Cortex of kidney (tissue), 1 donor: ENCODE measurements at places on chromosomes 12 and 14.

DNA sequence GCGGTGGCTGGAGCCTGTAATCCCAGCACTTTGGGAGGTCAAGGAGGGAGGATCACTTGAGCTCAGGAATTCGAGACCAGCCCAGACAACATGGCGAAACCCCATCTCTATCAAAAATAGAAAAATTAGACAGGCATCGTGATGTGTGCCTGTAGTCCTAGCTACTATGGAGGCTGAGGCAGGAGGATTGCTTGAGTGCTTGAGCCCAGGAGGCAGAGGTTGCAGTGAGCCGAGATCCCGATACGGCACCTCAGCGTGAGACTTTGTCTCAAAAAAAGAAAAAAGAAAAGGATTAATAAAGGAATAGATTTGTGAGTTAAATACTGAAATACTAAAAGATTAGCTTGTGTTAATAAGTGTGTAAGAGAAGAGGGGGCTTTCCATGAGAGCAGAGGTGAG lies 29.4 kb downstream of the RPGRIP1 start:
- no peak for DNase-seq

DNA sequence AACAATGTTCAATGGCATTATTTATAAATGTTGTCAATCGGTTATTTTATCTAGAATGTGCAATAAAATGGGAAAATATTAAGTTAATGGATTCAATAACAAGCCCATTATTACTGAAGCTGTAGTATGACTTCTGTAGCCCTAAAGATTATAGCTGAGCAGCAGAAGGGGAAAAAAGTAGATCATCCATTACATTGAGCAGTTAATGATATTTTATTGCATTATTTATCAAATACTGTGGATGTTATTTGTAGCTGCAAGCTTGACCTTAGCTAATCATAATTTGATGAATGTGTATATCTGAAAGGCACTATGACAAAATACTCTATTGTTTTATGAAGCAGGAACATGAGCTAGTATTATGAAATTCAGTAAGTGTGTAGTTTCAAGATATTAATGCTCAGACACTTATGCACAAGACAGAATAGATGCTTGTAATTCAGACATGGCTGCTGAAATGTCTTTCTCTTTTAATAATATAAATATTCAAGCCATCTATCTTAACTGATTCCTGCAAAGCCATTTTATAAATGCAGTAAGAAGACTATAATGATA lies 131.5 kb upstream of the MGAT4C start:
- no peak for DNase-seq

DNA sequence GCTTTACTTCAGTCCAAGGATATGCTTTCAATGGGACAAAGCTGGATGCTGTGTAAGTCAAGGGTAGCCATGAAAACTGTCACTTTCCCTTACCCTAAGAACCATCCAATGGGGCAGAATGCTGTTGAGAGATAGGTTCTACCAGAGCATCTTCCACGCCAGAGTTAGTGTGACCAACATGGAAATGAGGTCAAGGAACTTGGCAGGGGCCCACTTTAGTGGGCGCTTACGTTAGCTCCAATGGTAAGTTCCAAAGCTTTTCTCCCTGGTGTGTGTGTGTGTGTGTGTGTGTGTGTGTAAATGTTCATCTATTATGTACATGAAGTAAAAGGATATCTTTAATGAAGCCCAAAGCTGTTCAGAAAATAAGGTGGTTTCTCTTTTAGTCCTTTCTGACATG lies 124.1 kb downstream of the GTF2A1 start:
- DNase-seq, result no peak

- no peak for DNase-seq
These were observed 33.9 kb upstream of the CDK17 start for GRCh38 chr12:96434107-96434506.

- DNase-seq, result no peak
These were observed 31.1 kb downstream of the IRF2BPL start for GRCh38 chr14:76997257-76997970.

- no peak for DNase-seq
These were observed 64.6 kb downstream of the VRK1 start for GRCh38 chr14:96861568-96862310.

- DNase-seq, result no peak
These were observed 46.8 kb downstream of the TCHP start for GRCh38 chr12:109946913-109947312.

DNA sequence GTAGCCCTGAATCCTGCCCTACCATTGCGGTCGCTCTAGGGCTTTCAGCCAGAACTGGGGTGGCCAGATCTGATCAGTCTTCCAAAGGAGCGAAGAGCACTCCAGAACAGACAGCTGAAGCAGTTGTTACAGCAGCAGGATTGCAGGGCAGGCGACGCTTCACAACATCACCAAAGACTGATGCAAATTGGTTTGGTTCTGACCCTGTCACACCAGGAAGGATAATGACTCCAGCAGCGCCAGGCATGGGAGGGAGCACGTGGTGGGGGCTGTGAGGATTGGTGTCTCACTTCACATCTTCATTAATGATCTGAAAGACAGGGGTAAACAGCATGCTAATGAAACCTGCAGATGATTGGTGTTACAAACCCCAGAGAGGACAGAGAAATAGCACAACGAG lies 30.6 kb upstream of the VSX2 start:
- DNase-seq, result no peak

- DNase-seq, result no peak
These were observed 14.3 kb downstream of the FNTB start for GRCh38 chr14:65000898-65001591.

GRCh38 chr12:78388461-78388860 lies 476.1 kb upstream of the SYT1 start:
- no peak for DNase-seq

DNA sequence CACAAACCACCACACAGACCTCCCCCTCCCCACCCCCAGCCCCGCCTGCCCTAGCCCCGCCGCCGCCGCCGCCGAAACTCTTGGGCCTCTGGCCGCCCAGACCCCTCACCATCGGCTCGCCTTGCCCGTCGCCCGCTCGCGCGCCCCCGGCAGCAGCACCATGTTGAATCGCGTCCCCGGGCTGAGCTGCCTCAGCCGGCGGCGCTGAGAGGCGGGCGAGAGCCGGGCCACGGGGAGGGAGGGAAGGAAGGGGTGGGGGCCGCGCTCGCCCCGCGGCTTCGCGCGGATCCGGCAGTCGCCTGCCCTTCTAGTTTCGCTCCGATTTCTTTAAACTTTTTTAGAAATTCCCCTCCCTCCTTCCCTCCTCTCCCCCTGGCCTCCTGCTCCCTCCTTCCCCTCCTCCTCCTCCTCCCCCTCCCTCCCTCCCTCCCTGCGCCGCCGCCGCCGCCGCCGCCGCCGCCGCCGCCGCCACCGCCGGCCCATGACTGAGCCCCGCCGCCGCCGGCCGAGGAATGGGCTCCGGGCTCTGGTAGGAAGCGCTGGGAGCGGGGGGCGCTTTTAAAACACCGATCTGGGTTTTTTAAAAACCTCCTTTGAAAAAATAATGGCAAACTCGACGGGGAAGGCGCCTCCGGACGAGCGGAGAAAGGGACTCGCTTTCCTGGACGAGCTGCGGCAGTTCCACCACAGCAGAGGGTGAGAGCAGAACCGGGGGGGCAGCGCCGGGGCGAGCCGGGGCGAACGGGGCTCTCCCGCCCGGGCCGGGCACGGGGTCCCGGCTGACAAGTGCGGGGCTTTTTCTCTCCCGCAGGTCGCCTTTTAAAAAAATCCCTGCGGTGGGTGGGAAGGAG lies at the start of gene ARID2:
ARID2 (plus strand) TSS at position 474 of the 851 bp plus-strand sequence; CDS start at position 605, 131 bp downstream.
- no peak for DNase-seq

DNA sequence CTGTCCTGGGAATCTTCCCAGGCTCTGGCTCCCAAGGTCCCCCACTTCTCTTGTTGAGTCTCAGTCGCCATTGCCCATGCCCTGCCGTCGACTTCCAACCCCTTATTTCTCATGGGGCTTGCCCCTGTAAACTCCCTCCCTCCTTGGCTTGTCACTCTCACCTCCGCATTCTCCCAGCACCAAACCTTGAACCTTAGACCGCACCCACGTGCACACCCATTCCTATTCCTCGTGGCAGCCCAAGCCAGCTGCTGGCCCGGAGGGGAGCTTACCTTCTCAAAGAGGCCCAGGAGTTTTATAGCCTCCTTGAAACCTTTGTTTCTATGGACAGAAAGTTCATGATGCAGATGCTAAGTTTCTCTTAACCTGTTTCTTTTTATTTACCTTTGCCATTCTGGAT lies 4.6 kb downstream of the JDP2 start:
- DNase-seq, result no peak

GRCh38 chr14:50854521-50854920 lies 17.3 kb upstream of the ABHD12B start:
- DNase-seq, result no peak

- peak; percentile 67 for DNase-seq
These were observed 430 bp upstream of the SP1 start for GRCh38 chr12:53379389-53380103.

- no peak for DNase-seq
These were observed 238.8 kb upstream of the SFSWAP start for GRCh38 chr12:131471946-131472732.

GRCh38 chr14:103880348-103881267 lies 33.2 kb upstream of the PPP1R13B start:
- DNase-seq, result no peak

DNA sequence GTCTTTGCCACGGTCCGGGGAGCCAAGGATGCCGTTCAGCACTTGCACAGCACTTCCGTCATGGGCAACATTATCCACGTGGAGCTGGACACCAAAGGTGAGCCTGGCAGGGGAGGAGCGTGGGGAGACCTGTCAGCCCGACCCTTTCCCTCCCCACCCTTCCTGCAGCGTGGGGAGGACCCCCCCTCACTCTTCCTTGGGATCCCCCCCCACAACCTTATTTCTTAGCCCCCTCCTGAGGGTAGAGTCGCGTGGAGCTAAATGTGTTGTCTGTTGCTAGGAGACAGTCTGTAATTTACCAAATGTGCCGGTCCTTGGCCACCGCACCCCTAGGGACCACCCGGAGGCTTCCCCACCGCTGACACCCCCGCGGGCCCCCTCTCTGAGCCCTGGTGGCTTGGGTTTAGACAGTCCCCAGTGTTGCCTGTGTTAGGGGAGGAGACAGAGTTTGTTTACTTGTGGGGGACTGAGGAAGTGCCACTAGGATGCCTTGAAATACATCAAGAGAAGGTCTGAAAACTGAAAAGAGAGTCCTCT lies 2.3 kb downstream of the SETD1B start:
- DNase-seq, result no peak

DNA sequence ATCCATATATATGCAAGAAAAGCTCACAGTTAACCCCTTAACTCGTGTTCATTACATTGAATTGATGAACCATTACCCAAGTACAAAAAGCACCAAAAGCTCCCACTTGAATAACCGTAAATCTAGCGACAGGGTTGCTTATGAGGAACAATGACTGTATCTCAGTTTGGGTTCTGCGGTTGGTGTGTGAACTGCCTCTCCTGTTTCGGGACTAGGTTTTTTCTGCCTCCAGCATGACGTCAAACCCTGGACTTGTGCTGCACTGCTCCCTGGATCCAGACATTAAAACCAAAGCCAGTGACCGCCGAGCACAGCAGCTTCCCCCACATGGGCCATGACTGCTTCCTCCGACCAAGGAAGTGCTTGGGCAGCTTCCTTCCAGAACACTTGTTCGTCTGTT lies 77.7 kb downstream of the SETD3 start:
- no peak for DNase-seq

DNA sequence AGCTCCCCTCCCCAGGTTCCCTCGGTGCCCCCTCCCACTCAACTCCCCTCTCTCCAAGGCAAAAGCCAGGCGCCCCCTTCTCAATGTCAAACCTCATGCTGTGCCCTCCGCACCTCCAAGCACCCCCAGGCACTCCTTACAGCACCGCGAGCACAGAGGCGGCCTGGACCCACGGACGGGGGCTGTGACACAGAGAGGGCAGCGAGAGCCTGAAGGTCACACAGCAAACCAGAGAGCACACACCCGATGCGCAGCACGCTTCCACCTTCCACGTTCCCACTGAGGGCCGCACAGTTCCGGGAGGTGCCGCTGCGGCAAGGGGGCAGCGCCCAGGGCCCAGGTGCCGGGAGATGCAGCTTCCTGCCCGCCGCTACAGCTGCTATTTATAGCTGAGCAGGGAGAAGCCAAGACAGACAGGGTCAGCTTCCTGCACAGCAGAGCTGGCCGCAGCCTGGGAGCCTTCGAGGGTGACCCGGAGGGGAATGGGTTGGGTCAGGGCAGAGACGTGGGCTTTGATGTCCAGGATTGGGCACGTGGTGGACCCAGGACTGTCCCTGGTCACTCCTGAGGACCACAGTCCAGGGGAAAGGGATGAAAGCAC lies 12.9 kb downstream of the NCOR2 start:
- DNase-seq, result no peak

DNA sequence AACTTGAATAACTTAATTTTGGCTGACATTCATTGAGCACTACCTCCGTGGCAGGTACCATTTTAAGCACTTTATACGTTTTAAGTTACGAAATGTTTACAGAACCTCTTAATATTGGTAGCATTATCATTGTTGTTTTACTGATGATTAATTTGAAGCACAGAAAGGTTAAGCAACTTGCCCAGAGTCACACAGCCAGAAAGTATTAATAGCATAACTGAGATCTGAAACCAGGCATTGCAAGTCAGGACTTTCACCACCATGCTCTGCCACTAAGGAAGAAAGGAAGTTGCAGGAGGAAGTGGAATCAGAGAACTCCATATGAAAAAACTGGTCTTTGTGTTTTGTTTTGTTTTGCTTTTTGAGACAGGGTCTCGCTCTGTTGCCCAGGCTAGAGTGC lies 28.2 kb upstream of the BCAT1 start:
- DNase-seq, result no peak

DNA sequence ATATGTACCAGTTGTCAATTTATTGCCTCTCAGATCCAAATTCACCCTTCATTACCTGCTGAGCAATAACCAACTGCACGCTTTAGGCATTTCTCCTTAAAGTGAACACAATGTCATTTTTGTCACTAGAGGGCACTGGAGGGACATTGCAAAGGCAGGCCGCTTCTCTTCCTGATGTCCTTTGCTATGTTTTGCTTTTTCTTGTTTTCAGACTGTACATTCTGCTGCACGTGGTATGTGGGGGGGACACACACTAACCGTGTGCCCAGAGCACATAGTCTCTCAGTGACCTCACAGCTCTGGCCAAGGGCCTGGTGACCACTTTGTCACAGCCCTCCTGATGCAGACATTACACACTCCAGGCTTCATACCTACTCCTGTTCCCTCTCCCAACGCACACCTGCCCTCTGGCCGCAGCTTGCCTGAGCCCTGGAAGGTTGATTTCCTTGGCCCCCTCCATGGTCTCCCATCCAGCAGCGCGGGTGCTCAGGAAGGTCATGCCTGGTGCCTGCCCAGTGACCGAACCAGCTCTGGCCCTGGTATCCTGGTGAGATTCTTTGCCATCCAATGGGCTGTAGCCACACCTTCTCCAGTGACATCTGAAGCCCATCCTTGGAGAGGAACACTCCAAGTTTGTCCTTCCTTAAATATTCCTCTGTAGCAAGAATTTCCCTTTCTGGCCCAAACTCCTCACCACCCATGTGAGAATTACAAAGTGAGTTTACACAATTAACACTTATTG lies 39.9 kb downstream of the MYO1H start:
- no peak for DNase-seq

GRCh38 chr12:80627782-80628181 lies 79.7 kb upstream of the MYF6 start:
- no peak for DNase-seq
